ENCODE measurements at places on chromosomes 6 and 20.

DNA sequence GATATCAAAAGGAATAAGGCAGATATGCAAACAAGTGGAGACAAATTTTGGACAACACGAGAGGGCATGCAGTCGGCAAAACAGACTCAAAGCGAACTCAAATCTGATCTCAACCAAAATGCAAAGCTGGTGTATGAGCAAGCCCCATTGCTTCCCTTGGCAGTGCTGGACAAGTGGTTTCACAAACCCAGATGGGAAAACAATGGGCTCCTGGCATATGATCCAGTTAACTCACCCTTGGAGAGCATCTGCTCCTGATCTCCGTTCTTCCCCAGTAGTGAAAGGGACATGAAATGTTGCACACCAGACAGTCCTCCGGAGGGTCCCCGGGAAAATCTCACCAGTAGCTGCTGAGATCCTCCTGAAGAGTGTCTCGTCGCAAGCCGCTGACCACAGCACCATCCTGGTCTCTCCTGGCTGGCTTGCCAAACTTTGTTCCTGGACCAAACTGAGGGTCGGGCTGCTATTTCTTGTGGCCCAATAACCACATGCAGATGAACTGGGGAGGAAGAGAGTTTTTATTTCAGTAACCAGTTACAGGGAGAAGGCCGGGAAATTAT is 84.3 kb upstream of the THBS2 start:
- DNase-seq: no peak

DNA sequence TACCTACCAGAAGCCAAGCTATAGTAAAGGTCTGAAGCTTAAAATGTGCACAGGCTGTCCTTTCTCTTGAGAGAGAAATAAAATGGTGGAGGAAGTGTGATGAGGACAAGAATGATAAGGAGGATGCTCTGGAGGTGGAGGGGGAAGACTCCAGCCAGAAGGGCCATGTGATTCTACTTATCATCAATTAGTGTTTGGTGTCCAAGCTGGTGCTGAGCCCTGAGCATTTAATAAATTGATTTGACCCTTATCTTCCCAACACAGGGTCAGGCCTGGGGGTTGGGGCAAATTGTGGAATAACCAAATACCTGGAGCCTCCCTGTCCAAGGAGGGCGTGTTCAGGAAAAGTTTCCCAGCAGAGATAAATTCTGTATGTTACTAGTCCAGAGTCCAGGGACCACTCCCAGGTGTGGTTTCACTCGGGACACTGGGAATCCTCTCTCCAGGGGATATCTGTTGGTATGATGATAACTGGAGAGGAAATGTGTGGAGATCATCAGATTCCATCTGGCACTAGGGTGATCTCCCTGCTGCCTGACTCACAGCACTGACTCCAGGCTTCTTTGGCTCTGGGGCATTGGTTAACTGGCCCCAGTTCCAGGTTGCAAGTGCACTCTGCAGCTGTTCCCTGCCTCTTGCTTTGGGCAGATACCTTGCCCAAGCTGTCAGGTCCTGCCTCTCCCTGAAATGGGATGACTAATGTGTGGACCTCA is 3.8 kb upstream of the MYBL2 start:
- DNase-seq: no peak

GRCh38 chr6:118786596-118787453 is 107.1 kb upstream of the ASF1A start:
- DNase-seq: no peak

DNA sequence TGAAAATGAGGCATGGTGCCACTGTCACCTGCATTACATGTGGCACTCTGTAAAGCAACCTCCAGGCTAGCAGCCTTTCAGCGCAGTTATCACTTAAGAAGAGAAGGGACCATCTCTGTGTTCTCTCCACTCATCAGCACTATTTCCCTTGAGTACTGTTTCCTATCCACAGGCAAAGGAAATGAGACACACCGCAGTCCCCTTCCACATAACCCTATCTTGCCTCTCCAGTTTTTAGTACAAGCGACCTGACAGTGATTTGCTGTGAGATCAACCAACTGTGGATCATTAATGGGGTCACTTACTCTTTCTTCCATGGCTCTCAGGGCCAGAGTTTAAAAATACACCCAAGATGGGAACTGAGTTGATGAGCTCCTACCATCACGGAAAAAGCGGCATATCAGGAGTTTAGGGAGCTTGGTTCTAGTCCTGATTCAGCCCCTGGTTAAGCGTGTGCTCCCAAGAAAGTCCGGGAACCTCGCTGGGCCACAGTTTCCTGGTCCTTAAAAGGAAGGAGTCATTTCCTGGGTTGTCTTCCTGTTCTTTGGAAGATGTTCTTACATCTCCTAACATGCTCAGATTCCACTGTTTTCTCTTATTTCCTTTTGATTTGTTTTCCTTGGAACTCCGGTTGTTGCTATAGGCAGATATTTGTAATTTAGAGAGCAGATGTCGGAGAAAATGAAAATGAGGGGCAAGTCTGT is 27.3 kb downstream of the PRDM1 start:
- DNase-seq: no peak

DNA sequence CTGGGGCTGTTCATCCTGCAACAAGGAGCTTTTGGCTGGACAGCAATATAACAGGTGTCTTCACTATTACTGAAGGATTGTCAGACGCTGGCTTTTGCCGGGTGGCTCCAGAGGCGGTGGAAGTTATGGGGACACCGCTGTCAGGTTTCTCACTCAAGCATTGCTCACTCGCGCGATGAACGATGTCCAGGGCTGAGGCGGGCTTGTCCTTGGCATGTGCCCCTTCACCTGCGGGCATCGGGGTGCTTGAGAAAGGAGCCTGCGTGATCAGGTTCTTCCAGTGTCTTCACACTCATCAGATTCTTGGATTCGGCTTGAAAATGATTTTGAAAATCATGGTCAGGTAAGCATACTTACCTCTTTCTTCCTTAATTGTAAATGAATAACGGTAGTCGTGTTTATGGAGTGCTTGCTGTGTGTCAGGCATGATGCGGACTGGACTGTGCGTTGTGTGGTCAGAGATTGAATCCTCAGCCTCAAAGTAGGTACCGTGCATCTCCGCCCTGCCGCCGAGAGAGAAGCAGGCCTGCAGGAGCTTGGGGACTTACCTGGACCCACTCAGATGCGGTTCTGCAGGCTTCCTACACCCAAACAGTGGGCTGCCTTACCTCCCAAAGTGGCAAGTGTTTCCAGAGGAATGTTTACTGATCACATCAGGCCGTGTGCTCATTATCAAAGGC is 18.3 kb upstream of the PYGB start:
- no peak for DNase-seq

DNA sequence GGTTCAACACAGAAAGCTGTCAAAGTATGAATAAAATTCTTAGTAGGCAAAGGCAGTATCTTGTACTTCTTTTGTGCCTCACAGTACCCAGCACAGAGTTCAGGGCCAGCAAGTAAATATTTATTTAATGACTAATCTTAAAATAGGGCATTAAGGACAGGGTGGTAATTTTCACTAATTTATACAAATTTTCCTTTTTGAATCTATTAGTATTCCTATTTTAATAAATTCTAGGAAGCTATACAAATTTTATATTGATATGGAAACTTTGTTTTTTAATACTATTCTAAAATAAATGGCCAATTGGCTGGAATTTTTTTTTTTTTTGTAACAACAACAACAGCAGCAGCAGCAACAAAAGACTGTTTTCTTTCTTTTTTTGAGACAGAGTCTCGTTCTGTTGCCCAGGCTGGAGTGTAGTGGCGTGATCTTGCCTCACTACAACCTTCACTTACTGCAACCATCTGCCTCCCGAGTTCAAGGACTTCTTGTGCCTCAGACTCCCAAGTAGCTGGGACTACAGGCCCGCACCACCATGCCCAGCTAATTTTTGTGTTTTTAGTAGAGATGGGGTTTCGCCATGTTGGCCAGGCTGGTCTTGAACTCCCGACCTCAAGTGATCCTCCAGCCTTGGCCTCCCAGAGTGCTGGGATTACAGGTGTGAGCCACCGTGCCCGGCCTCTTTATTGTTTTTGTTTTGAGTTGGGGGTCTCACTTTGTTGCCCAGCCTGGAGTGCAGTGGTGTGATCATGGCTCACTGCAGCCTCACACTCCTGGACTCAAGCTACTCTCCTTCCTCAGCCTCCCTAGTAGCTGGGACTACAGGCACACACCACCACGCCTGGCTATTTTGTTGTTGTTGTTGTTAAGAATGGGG is 85.2 kb downstream of the FKBP5 start:
- DNase-seq: no peak

DNA sequence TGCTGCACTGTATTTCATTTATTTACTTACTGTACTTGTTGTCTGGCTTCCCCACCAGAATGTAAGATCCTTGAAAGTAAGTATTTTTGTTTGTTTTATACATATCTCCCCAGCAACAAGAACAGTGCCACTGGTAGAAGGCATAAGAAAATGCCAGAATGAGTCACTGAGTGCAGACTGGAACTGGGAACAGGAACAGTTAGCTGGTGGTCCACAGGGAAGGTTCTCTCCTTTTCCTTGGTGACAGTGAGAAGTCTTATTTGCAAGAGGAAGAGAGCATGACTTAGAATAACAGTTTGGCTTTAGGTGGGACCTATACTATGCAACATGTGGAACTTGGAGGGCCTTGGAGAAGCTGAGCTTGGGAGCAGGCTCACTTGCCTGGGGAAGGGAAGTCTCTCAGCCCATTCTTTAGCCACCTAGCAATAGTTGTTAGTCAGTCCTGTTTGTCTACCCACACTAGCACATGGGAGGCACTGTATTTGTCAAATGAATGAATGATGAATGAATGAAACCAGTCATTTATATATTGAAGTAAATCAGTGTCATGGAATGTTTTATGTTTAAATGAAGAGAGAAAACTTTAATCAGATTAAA is 203.5 kb downstream of the KCNQ5 start:
- DNase-seq: no peak

Measured in right forelimb (tissue), 1 donor.